K562 (cell line): ENCODE measurements at places on chromosomes 2 and 18.
A peak's percentile ranks its signal among the peaks of the same experiment; 100 is the strongest.

DNA sequence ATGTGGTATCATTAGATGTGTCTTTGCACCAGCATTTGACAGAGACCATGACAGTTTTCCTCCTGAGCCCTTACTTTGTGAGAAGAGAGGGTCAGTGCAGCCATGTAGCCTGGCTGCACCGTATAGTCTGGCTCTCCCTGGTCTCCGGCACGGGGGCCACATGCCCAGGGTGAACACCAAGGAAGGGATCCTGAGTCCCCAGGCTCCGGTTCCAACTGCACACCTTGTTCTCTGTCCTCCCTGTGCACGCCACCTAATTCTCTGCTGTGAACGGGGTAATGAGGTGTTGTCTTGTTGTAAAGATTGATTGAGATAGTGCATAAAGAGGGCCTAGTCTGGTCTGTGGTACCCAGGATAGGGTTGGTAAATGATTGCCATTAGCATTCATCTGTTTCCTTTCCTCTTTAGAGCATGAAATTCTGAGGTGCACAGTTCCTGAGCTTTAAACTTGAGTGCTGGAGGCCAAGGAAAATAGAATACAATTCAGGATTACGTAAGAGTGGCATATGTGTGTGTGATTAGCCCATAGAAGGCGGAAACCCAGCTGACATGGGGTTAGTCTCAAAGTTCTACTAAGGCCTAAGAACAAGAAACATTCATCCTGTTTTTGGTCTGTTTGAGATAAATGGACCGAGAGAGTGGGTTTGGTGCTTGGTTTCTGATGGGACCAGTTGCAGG lies 55.5 kb downstream of the NCK2 start:
- DNase-seq: no peak

DNA sequence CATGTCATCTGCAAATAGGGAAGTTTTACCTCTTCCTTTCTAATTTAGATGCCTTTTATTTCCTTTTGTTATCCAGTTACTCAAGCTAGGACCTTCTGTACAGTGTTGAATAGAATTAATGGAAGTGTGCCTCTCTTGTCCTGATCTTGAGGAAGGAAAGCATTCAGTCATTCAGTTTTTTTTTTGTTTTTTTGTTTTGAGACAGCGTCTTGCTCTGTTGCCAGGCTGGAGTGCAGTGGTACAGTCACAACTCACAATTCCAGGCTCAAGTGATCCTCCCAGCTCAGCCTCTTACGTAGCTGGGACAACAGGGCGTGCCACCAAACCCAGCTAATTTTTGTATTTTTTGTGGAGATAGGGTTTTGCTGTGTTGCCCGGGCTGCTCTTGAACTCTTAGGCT lies 203.9 kb upstream of the ALPP start:
- DNase-seq: no peak

DNA sequence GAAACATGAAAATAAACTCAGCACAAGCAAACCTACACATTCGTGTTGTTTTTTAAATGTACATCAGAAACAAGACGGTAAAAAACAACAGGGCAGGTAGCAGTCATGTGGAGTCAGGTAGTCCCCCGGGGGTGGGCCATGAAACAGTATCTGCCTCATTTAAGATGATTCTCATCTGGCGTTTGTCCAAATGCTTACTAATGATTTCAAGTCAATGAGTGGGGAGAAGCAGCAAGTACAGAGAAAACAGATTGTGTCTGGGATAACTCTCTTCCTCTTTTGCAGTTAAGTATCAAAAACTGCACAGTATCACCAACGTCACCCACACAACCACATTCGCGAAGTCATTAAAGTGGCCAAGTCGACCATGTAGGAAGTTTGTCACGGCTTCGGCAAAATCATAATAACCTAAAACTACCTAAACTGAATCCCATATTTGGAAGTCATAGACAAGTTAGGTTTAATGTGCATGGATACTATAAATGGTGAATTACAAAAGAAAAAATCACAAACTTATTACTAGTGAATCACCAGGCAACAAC lies 1.3 kb downstream of the LAPTM4A start:
- DNase-seq: peak; percentile 34

- DNase-seq: no peak
Observed at GRCh38 chr18:33729556-33729955, 151.5 kb downstream of the ASXL3 start.

DNA sequence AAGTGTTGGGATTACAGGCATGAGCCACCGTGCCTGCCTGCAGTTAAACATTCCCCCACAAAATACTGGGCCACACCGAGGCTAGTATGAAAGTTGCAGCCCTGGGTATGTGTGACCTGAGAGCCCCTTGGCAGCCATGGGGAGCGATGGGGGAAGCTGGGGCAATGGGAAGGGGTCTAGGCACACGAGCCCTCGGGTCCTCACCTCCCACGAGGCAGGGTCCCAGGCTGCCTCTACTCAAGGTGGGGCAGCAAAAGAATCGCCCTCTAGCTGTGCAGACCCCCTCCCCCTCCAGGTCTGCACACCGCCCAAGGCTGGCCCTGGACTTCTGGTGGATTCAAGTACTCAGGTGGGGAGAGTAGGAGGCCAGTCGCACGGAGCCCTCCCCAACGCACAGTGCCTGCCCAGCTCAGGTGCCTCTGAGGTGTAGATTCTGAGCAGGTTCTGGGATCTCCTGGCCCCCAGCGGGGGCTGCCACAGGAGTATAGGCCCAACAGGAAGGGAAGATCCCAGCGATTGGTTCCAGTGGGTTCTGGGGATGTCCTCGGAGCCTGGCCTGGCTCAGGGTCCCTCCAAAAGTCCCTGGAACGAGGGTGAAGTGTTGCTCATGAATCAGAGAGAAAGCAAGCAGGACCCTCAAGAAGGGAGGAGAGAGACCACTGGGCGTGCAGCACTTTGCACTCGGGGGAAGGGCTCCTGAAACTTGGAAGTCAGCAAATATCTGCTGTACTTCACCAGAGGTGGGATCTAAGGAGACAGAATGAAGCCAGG lies 2.6 kb downstream of the GPR35 start:
- DNase-seq: no peak

- no peak for DNase-seq
Observed at GRCh38 chr2:96092951-96093350, 23.4 kb downstream of the ADRA2B start.

GRCh38 chr2:241803387-241804325 lies 5.3 kb upstream of the NEU4 start:
- no peak for DNase-seq

DNA sequence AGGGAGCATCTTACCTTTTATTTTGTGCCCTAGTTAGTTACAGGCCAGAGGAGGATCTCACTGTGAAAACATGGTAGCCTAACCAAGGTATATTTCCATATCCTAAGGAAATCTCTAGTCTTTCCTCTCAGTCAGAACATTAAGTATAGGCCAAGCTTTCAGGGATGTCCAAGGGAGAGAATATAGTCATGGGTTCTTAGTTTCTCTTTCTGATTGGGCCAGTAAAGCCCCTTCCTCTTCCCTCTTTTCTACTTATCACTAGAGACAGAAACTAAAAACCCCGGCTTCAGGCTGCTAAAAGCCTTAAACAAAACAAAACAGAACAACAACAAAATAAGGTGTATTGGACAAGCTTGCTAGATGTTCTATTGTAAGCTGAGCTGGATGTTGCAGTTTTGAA lies 44.3 kb upstream of the TNFRSF11A start:
- no peak for DNase-seq

- no peak for DNase-seq
Observed at GRCh38 chr2:210503725-210504191, 27.2 kb upstream of the LANCL1 start.

GRCh38 chr18:37247497-37248161 lies 318.0 kb downstream of the CELF4 start:
- no peak for DNase-seq

GRCh38 chr2:7973801-7974480 lies 707.9 kb upstream of the ID2 start:
- no peak for DNase-seq

GRCh38 chr18:73531601-73532000 lies 616.0 kb downstream of the FBXO15 start:
- no peak for DNase-seq

GRCh38 chr18:12921178-12921577 lies 26.6 kb upstream of the SEH1L start:
- no peak for DNase-seq

GRCh38 chr2:238061315-238062202 lies 758 bp downstream of the SCLY start:
- DNase-seq: peak; percentile 51

GRCh38 chr2:208304157-208304556 lies 38.1 kb downstream of the PIKFYVE start:
- DNase-seq: peak; percentile 6

- no peak for DNase-seq
Observed at GRCh38 chr2:70523672-70523995, 30.0 kb downstream of the TGFA start.

GRCh38 chr2:44649381-44649780 lies 287.6 kb downstream of the CAMKMT start:
- DNase-seq: no peak

- no peak for DNase-seq
Observed at GRCh38 chr2:234078129-234078528, 27.6 kb downstream of the SPP2 start.

DNA sequence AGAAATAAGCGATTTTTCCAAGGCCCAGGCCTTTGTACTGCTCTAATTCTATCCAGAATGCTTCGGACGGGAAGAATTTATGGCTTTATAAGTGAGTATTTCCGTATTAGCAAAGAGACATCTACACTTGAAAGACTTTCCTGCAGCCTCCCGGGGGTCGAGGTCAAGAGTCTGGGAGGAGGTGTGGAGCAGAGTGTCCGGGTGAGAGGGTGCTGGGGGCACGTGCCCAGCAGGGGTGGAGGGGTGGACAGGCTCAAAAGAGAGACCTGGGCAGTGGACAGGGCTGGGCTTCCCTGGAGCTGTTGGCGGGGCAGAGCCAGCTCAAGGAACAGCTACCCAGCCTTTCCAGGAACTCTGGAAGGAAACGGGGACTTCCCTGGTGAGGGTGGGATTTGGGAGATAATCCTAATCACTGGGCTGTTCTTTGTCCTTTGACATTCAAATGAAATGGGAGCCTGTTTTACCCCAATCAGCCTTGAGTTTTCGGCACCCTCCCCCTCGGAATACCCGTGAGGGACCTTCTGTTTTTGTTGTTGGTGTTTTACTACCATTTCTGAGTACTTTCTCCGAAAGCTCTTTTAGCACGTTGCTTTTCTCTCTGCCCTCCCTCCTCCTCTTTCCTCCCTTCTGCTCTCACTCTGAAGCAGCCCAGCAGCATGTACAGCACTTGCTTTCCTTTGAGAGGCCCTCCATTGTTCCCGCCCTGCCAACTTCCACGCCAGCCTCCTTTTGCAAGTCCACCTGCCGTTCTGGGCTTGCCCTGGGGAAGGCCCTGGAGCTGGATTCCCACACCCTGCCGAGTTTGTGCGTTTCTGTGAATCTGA lies 164.7 kb downstream of the AGAP1 start:
- no peak for DNase-seq

GRCh38 chr2:152497481-152498052 lies 162.6 kb downstream of the FMNL2 start:
- DNase-seq: peak; percentile 25

DNA sequence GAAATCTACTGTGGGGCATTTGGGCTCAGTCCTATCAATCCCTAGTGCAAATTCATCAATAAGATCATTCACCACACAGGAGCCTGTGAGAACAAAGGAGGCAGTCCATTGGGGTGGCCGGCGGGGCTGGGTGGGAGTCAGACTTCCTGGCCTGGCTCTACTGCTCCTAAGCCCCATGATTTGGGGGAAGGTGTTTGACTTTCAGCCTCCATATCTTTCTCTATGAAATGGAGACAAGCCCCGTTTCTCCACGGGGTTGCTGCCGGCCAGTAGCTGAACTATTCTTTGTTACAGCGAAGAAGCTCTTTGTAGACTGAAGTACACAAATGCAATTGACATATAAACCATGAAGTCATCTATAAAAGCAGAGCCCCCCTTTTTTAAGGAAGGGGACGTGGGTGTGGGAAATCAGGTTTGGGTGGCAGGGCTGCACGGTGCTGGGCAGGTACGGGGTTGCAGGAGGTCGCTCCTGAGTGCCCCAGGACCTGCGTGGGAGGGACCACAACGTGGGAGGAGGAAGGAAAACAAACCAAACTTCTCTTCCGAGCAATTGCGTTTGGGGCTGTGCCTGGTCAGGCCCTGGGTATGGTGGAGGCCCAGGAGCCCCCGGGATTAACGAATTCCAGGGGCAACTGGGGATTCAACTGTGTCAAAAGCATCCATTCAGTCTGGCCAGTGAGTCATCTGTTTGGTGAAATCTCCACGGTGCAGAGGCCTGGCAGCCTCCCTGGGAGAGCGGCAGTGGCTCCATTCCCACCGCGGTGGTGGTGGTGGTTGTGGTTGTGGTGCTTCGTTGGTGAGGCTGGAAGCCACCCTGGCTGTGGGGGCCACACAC lies 18.2 kb downstream of the FBLN7 start:
- no peak for DNase-seq

GRCh38 chr2:101766871-101767739 lies 69.6 kb downstream of the MAP4K4 start:
- no peak for DNase-seq

DNA sequence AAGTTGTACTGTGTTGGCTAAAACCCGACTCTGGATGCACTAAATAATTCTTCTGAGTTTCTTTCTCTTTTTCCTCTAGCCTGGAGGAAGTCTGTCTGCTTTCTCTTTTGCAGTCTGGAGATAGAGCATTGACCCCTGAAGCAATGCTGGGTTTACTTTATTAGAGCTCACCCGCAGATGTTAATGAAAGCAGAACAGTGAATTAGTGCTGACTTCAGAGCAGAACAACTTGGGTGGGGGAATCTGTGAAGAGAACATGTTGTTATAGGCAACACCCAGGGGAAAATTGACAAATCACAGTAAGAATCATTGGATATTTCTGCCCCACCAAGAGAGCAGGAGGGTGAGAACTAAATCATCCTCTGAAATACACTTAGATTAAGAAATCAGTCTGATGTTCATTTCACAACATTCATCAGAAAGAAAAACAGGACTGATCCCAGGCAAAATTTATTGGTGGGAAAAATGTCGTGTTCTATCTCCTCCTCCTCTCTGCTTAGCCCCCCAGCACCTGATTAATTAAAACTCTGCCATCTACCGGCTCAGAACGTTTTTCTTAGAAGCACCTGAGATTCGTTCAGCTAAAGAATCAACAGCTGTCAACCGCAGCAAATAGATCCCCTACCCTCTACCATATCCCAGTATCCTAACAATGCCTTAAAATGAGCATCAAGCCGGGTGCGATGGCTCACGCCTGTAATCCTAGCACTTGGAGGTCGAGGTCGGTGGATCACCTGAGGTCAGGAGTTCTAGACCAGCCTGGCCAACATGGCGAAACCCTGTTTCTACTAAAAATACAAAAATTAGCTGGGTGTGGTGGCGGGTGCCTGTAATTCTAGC lies 165.1 kb downstream of the FMNL2 start:
- DNase-seq: no peak

- DNase-seq: no peak
Observed at GRCh38 chr2:128374001-128374710, 55.5 kb upstream of the HS6ST1 start.

DNA sequence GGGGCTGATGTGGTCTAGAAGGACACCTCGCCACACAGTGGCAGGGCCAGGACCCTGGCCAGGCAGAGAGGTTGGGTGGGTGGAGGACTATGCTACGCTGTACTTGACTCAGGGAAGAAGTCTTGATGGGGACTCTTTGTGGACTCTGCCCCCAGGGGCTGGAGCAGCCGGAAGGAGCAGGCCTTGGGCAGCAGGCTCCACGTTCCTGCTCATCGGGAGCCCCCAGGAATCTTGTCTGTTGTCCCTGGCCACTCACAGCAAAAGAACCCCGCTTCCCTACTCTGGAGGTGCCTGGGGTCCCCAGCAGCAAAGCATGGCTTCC lies 79.0 kb downstream of the POLR1A start:
- no peak for DNase-seq

- no peak for DNase-seq
Observed at GRCh38 chr2:2762166-2762908, 431.3 kb upstream of the MYT1L start.
